ENCODE measurements at places on chromosomes 3 and 15.

DNA sequence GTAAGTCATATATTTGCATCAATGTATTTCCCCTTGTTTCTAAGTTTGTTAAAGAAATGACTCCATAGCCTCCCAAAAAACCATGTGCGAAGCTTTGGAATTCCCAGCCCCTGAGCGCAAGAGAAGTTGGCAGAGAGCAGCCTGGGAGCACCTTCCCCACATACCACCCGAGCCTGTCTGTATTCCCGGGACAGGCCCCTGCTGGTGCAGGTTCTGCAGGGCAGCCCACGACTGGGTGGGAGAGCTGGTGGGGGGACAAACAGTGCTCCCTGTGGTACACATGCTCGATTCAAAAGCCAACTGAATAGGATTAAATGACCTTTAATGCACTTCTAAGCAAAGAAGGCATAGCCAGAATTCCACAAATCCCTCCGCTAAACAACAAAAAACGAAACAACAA, 74.6 kb upstream of the SNRPA1 start:
- DNase-seq: no peak

- DNase-seq: no peak
Measured at GRCh38 chr15:56150204-56150603, 93.5 kb downstream of the RFX7 start.

DNA sequence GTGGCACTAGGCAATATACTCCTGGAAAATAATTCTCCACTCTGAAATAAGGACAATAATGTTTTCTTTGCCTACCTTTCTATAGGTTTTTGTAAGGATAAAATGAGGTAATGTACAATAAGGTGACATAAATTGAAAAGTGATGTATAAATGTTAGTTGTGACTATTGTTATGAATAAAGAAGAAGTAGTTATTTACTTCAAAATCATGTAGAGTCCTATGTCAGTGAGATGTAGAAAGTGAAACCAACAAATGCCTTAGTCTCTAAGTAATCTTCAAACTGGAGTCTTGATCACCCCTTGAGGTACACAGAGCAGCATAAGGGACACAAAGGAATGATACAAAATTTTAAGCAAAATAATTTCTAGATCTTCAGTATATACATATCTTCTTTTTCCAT, 60.3 kb upstream of the TP63 start:
- peak; percentile 9 for DNase-seq

GRCh38 chr3:163523375-163523774, 1554.9 kb downstream of the SI start:
- no peak for DNase-seq

- DNase-seq: peak; percentile 23
Measured at GRCh38 chr3:182710557-182711157, 82.6 kb upstream of the ATP11B start.

All from astrocyte of the spinal cord (primary cell).